Stimulated activated naive CD4-positive, alpha-beta T cell (primary cell): ENCODE measurements at places on chromosomes 13 and 19.

DNA sequence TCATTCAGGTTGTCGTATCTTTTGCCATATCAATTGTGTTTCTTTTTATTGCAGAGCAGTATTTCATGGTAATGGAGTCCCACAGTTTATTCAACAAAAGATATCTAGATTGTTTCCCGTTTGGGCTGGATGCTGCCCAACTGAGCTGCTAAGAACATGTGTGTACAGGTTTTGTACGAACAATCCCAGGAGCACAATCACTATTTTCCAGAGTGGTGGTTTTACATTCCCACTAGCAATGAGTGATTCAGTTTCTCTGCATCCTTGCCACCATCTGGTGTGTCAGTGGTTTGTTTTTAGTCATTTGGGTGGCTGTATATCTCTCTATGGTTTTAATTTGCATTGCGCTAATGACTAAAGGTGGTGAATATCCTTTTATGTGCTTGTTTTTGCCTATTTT lies 52.7 kb upstream of the ZDHHC20 start:
- no peak for DNase-seq

DNA sequence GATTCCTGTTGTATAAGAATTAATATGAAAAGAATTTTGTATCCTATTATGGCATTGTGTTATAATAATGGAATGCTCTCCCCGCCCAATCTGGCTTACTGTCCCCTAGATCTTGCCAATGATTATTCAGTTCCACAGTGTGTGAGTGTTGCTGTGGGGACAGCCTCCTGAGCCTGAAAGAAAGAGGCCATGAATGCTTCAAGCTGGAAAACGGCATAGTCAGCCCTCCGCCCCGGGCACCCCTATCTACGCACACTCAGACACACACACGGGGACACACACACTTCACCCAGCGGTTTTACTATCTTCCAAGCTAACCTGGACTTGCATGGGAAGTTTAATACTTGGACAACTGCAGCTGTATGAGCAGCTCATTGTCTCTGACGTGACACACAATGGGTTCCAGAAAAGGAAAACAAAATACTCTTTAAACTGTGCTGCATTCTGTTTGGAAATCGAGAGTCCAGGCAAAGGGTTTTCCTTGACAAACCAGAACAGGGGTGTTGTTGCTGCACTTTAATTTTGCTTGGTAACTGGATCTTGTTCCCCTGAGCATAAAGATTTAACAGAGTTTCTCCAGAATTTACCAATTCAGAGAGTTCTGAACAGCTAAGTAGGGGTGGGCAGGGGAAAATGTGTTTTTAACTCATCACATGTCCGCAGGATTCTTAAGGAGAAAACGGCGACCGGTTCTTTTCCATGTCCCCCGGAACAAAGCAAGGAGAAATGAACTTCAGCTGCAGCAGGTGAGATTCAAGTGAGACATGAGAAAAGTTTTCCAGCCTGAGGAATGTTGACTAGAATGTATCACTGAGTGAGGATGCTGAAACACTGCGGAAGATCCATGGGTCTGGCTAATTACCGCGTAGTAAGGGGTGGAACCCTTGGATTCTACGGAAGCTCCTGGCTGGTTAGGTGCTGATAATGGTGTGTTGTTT lies 472.9 kb downstream of the FOXO1 start:
- DNase-seq: no peak

- DNase-seq: no peak
These were observed 18.1 kb downstream of the DGKH start for GRCh38 chr13:42066542-42066941.

DNA sequence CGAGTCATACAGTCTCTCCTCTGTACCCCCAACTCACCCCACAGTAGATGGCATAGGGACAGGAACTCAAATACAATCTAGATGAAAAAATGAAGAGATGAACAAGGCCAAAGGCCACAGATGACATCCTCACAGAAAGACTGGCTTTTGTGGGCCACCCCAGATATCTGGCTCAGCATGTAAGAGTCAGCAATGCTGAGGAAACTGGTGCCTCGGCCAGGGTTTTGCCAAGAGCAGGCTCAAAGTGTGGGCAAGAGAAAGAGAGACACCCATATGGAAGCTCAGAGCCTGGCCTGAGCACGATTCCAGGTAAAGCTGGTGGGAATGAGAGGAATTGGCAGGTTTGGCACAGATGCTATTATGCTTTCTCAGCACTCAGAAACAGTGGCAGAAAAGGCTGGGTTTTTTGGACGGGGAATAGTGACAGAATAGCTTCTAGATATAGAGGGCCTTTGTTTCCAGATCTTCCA lies 460.6 kb downstream of the FOXO1 start:
- DNase-seq: no peak

DNA sequence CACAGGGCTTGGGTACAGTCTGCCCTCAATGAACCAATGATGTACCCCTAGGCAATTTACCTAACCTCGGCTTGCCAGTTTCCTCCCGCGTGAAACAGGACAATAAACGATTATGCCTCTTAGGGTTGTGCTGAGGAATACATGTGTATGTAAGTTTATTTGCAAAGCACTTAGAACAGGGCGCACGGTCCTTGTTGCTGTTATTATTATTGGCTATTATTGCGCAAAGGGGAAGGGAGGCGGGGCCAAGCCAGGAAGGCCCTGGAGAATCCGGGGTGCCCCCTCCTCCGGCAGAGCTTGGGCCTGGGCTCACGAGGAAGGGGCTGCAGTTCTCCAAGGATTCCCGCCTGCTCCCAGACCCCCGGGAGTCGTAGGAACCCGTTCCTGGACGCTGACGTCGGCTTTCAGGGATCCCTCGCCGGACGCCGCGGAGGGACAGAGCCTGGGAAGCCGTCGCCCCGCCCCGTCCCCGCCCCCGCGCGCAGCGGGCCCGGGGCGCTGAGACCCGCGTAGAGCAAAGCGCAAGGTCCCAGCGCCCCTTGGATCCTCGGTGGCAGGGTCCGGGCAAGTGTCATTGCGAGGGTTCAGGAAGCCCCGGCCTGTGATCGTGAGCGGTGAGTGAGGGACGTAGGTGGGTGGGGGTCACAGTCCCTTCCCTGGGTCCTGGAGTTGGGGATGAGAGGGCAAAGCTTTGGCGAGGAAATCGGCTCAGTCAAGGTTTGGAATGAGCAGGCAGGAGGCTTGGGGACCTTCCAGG lies at the start of gene TMEM91:
TSS of gene TMEM91 (plus strand) at position 293 of the 757 bp plus-strand sequence. CDS start 1,777 bp downstream, outside the sequence.
- no peak for DNase-seq

GRCh38 chr13:39037410-39037879 lies 444 bp downstream of the PROSER1 start:
- no peak for DNase-seq

- DNase-seq: no peak
These were observed 4.2 kb downstream of the CEACAM19 start for GRCh38 chr19:44675521-44675920.

- peak; percentile 4 for DNase-seq
These were observed 2.2 kb downstream of the TSC22D1 start for GRCh38 chr13:44573790-44574465.

DNA sequence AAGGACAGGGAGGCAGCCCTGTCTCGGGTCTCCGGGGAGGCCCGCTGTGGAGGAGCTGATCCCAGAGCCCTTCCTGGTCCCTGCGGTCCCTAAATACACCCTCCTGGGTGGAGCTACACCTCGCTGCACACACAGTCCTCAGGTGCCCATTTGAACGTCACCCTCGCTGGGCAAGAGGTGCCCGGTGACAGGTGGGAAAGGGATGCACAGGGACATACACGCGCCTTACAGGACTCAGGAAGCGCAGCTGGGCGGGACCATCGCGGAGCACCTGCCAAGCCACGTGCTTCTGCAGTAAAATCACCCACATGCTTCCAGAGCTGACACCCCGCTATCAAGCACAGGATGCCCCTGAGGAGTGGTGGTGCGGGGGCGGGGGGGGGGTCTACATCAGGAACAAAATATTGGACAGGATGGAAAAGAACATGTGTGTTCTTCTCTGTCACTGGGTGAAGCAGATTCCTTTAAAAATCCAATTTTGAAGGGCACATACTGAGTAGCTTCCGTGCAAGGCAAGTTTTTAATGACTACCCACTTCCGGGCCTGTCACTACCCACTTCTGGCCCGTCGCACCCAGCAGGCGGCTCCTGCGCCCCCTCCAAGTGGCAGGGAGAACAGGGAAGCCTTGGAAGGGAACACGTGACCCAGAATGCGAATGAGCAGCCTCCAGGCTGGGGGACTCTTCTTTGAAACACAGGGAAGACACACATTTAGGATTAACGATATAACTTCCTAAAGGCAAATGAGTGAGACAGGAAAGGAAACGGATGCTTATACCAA lies 78.9 kb downstream of the COL4A1 start:
- DNase-seq: no peak

- DNase-seq: no peak
These were observed 20.5 kb upstream of the LATS2 start for GRCh38 chr13:21081926-21082325.

- no peak for DNase-seq
These were observed 1.2 kb upstream of the CCDC124 start for GRCh38 chr19:17931532-17932191.

GRCh38 chr19:38310986-38311385 lies 4.8 kb downstream of the YIF1B start:
- no peak for DNase-seq

DNA sequence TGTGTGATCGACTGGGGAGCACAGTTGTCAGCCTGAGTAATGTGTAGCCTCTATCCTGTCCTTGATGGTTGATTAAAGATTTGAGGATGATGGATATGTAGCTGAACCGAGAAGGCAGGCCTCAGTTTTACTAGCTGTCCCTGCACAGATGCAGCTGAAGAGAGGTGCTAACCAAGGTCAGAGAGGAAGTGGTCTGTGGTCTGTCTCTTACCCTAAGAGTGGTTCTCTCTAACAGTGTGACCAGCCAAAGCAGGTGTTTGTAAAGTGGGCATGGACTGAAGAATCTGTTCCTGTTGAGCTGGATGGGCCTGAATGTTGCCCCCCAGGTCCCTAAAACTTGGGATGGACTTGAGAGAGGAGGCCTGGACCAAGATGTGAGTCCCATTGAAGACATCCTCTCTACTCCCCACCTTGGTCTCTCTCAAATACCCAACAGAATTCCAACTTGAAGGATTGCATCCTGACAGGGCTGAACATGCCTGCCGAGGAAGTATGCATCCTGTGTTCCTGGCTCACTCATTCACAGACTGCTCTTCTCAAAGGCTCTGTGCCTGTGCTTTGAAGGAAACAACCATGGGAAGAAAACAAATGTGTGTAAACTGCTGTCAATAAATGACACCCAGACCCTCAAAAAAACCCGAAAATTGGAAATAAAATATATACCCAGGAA lies 223.8 kb downstream of the MAB21L1 start:
- no peak for DNase-seq

- no peak for DNase-seq
These were observed 64.6 kb downstream of the GGACT start for GRCh38 chr13:100523981-100524386.

DNA sequence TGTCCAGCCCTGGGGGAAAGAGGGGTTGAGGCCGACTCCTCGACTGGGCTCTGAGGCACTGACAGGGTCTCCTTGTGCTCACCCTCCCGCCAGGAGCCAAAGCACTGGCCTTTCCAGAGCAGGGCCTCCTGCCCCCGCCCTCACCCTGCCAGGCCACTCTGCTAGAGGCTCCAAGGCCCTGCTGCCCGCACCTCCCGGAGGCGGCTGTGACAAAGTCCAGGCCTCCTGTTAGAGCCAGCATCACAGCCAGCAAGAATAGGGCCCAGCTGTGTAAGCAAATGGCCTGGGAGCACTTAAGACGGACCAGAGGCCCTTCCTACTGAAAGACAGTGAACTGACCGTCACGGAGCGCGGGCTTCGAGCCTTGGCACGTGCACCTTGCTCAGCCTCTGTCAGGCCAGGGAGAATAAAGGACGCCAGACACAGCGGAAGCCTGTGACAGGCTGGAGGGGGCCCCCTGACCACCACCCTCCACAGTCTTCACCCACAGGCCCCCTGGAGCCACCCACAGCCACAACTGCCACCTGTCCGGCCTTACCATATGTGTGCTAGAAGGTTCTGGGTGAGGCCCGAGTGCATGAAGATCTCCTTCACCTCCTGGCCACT lies 50.9 kb downstream of the EPS15L1 start:
- no peak for DNase-seq

GRCh38 chr13:109154546-109154945 lies 525.1 kb downstream of the MYO16 start:
- DNase-seq: no peak

- no peak for DNase-seq
These were observed 5.5 kb downstream of the TPGS1 start for GRCh38 chr19:512547-513365.

DNA sequence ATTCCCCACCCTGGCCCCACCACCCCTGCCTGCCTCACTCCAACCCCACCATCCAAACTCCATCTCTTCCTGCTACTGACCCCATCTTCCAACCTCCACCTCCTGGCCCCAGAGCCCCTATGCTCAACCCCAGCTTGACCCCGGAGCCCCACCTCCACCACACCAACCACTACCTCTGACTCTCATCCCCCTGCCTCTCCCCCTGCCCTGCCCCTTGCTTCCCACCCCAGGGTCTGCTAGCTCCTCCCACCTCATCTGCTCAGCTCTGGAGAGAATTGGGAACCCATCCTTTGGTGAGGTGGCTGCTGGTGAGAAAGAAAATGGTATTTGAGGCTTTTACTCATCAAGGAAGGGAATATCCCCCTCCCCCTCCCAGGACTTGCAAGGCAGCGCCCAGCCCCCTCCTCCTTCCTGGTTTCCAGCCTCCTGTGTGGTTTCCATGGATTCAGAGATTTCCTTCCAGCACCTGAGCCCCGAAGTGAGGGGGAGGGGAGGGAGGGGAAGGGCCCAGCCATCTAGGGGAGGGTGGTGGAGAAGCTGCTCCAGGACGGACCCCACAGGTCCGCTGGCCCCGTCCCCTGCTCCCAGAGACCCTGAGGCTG lies 11.4 kb upstream of the PEPD start:
- no peak for DNase-seq

DNA sequence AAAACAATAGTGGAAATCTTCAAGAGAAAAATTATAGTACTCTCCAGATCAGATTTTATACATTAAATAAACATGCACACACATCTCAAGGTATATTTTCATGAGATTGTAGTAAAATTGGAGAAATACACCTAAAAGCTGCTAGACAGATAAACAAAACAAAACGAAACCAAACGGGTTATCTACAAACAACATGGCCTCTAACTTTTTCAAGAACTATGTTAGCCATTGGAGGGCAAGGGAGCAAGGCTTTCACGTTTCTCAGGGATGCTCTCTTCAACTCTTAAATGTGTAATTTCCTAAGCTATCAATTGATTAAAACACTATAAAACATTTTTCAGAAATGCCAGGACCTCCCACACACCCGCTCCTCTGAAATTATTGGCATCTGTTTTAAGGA lies 1262.4 kb upstream of the PCDH20 start:
- no peak for DNase-seq

DNA sequence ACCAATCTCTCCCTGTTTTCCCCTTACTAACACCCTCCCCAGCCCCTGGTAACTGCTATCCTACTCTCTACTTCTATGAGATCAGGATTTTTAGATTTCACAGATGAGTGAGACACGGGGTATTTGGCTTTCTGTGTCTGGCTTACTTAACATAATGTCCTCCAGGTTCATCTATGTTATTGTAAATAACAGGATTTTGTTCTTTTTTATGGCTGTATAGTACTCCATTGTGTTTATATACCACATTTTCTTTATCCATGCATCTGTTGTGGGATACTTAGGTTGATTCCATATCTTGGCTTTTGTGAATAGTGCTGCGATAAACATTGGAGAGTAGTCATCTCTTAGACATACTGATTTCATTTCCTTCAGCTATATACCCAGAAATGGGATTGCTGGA lies 28.5 kb upstream of the ATP11A start:
- no peak for DNase-seq
